CD4-positive, alpha-beta T cell (primary cell): ENCODE measurements at places on chromosomes 2 and 18.

DNA sequence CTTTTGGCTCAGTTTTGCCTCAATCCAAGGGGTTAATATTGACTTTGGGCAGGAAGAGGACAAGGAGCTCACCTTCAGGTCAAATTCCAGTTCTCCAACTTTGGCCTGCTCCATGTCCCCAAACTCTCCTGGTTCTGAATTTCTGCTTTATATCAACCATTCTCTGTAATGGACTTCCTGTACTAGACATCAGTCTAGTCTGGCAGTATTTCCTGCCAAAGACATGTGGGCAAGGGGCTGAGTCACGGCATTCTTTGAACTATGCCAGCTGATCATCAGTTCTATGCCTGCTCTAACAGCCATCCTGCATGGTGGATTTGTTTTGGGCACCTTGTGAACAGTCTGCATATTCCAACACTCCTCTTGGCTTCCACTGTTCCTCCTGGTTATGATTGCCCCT lies 199.4 kb downstream of the ZEB2 start:
- DNase-seq, result peak; percentile 26

DNA sequence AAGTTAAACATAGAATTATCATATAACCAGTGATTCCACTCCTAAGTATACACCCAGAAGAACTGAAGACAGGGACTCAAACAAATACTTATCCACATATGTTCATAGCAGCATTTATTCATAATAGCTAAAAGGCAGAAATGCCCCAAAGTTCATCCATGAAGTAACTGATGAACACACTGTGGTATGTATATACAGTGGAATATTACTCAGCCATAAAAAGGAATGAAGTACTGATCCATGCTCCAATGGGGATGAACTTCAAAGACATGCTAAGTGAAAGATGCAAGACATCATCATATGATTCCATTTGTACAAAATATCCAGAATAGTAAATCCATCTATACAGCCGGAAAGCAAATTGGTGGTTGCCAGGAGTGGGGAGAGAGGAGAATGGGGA lies 157.5 kb downstream of the LAMA1 start:
- no peak for DNase-seq

DNA sequence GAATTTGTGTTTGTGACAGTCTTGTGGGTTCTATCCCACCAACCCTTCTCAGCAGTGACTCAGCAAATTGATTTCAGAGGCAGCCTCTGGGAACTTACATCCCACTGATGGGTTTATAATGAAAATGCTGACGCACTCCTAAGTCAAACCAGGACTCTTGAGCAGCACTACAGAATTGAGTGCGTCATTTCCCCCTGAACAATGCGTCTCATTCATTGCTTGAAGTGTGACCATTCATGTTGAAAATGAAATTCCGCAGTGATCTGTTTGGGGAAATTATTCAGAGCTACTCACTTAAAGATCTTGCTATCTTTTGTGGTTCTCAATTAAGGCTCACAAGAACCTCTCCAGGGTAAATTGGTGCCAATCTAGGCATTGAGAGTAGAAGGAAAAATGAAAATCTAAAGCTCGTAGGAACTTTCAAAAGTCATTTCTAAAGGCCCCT lies 417.7 kb upstream of the SLC14A2 start:
- DNase-seq, result no peak

DNA sequence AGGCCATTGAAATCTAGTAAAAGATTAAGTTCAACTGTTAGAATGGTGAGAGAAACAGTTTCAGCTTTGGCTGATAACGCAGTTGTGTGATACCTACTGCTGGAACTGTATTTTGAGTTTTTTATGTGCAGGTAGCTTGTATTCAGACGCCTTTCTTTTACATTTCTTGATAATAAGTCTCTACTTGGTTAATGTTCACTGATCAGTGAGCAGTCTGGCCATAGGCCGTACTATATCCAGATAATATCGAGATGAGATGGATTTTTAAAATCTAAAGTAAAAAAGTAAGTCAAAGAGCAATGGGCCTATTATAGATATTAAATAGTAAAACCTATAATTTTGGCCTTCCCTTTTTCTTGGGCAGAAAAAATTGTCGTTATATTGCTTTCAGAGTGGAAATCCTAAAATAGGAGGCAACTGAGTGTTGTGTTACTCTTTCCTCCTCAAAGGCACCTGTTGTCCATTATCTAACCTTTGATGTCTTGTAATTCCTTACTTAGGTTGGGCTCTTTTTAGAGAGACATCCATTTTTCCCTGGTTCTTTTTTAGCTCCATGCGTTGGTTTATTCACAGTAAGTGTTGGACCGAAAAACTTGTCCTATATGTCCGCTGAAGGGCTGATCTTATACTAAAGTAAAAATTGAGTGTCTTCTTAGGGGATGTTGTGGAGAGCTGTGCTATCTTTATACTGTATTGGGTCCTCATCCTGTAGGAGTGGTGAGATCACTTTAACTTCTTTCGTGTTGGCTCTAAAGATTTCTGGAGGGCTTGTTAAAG lies 1.7 kb downstream of the EML4 start:
- DNase-seq, result no peak
